Stimulated activated CD4-positive, alpha-beta T cell treated with anti-CD3 and anti-CD28 coated beads, Interleukin-1b, Interleukin-23, amount 100 ng/mL, for 1 hour (primary cell): ENCODE measurements at places on chromosomes 12 and 14.

DNA sequence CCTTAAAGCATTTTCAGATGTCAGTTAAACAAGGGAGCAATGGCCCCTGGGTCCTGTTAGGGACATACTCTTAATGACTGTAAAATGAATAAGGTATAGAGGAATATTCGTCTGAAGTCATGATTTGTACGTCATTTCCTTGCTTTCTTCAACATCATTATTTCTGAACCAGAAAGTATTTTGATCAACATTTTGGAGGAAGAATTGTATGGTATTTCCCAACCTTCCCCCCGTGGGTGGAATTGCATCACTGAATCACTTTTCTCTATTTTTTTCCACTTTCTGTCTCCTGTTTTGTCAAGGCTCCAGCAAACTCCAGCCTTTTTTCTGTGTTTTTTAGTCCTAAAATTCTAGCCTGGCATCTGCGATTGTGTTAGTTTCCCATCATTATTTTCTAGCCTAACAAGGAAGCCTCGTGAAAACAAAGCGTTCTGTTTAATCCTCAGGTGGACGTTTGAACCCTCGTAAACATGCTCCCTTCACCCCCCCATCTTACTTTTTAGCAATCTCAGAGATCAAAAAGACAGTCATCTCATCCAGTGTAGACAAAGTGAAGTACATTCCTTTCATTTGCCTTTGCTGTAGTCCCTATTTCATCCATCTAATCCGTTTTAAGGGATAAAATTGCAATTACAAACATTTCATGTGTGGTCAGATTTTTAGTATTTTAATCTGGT is 62.3 kb downstream of the ETV6 start:
- DNase-seq: no peak

GRCh38 chr12:122024132-122024785 is 2.6 kb downstream of the BCL7A start:
- no peak for DNase-seq

DNA sequence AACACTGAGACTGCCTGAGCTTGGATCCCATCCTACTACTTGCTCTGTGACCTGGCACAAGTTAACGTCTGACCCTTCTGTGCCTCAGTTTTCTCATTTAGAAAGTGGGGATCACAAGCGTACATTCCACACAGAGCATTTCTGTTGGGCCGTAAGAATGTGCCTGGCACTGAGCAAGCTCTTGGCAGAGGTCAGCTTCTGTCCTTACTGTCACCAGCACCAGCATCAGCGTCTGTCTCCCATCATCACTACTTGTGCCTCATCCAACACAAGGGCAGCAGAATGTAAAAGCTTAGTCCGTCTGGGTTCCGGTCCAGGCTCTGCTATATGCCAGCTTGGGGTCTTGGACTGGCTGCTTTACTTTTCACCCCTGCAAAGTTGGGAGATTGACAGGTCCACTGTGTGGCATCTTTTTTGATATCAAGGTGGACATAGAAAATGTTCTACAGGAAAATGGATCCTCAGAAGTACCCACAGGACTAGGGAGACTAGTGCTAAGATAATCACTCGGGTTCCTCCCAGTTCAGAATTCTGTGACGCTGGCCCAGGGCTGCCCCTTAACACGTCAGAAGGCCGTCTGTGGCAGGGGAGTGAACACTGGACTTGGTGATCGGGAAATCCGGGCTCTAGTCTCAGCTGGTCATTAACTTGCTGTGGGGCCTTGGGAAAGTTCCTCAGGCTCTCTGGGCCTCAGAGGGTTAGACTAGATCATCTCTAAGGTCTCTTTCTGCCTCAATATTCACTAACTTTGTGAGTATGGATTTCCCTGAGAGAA is 65.9 kb downstream of the CACNA1C start:
- DNase-seq: no peak

DNA sequence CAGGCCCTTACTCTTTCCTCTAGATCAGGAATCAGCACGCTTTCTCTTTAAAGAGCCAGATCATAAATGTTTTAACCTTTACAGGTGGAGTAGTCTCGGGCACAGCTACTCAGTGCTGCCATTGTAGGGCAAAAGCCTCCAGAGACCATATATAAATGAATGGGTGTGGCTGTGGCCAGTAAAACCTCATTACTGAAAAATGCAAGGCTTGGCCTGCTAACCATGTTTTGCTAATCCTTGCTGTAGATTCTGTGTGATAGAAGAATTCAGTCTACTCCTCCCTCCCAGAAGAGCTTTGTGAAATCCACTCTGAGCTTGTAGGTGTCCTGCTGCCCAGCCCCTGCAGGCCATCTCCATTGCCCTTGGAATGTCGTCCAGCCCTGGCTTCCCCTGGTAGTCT is 58.1 kb downstream of the HSP90AA1 start:
- no peak for DNase-seq

DNA sequence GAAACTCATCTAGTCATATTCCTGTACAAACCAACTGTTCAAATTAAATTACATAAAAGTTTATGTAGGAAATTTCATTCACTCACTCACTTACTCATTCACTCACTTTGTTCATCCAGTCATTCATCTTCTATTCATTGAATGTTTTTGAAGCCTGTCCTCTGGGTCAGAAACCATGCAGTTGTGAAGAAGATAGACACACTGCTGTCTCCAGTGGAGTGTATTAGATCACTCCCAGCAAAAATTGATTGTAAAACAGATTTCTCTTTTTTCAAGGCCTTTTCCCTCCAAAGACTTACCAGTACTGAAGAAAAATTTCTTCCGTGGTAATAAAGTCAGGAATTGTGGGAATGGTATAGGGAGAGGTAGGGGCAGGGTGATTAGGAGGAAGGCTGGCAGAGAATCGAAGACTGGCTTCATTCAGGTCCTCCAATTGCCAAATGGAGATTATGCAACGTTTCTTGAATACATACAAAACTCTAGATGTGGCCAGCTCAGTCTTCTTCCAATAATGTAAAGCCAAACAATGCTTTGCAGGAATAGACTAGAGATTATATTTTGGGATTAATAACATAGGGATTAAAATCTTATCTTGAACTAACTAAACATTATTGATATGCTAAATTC is 9.1 kb downstream of the LRRK2 start:
- no peak for DNase-seq

DNA sequence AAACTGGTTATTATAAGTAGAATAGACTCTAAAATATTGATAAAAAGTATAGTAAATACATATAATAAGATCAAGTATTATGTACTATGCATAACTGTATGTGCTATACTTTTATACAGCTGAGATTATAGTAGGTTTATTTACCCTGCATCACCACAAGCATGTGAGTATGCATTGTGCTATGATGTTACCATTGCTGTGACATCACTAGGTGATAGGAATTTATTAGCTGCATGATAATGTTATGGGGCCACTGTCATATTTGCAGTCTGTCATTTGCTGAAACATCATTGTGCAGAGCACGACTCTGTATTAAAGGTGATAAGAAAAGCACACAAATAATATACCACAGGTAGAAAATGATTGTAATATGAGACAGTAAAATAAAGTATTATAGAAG is 385.6 kb downstream of the ZFP36L1 start:
- no peak for DNase-seq

DNA sequence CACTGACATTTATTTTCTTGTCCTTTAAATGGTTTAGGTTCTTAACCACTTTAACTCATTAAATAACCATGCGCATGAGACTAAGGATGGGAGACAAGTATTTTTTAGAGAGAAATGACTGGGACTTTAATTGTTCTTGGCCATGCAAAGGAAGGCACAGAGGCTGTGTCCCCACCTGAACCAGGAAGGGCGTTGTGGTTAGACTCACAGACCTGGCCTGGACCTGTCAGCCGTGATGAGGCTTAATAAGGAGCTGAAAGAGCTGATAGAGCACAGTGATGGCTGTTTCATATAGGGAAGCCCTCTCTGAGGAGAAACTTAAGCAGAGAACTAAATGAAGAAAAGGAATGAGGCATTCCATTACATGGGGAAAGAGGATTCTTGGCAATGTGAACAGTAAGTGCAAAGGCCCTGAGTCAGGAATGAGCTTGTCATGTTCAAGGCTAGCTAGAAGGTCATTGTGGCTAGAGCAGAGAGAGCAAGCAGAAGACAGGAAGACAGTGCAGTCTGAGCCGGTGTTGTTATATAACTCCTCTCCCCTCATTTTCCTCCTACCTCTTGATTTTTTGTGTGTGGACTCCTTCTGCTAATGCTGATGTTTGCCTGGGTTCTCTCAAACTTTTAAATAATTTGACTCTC is 74.4 kb upstream of the ANO4 start:
- DNase-seq: no peak

- no peak for DNase-seq
Measured at GRCh38 chr12:122406701-122407164, 15.7 kb downstream of the CLIP1 start.

GRCh38 chr14:90266441-90267154 is 10.2 kb downstream of the PSMC1 start:
- DNase-seq: no peak

DNA sequence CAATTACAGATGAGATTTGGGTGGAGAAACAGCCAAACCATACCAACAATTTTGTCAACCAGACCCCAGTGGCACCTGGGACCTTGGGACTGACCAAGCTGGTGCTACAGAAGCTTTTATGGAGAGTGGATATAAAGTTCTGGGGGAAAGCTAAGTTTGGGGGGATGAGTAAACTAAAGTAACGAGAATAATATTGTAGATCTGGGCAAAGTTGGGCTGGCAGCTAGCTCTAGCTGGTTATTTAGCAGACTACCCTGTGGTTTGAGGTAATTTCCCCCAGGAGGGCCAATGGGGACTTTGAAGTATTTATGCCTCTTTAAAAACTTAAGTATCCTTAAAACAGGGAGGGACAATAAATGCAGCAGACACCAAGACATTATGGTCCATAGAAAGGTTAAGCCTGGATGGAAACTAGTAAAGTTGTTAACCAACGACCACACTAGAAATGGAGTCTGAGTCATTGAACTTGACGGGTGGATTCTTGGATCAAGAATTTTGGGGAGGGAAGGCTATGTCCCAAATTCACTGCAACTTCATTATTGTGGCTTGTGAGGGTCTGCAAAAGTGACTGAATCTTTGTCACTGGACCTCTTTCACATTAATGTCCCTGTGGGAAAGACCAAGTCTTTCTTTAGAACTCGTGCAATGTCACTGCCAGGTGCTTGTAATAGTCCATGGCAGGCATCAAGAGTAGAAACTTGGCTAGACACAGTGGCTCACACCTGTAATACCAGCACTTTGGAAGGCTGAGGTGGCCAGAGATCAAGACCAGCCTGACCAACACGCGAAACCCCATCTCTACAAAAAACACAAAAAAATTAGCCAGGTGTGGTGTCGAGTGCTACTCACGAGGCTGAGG is 48.5 kb upstream of the OR5AU1 start:
- no peak for DNase-seq

- DNase-seq: no peak
Measured at GRCh38 chr12:51417826-51418225, 6.8 kb upstream of the SLC4A8 start.

DNA sequence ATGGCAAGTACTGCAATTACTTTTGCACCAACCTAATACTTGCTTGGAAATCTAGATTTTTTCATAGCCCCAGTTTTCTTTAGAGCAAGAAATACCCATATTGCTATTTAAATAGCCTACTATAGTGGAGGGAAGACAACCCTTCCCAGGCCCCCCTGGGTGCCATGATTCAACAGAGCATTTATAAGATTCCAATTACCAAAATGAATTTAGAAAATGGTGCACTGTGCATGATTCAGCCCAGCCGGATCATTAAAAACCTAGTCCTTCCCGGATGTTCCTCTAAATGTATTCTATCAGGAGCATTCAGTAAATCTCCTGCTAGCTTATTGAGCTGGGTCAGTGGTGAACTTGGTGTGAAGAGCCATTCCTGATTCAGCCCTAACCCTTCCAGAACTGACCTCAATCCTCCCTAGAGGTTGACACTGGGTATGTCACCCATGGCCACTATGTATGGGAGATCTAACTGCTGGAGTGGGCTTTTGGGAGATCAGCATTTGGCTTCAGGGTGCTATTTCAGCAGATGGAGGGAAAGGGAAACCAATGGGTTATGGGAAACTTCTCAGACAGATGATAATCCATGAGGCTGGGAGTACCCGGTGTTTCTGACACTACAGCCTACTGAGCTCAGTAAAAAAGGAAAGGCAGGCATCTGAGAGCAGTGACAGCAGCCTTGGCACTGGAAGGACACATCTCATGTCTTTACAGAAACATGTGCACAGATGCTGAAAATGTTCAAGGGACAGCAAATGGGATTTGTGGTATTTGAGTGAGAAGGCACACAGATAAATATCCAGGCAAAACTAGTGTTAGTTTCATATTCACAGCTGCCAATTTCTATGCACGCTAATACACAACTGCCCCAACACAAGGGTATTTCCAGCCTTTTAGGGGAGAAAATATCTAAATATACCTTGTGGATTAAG is 258.9 kb downstream of the DPF3 start:
- DNase-seq: no peak

DNA sequence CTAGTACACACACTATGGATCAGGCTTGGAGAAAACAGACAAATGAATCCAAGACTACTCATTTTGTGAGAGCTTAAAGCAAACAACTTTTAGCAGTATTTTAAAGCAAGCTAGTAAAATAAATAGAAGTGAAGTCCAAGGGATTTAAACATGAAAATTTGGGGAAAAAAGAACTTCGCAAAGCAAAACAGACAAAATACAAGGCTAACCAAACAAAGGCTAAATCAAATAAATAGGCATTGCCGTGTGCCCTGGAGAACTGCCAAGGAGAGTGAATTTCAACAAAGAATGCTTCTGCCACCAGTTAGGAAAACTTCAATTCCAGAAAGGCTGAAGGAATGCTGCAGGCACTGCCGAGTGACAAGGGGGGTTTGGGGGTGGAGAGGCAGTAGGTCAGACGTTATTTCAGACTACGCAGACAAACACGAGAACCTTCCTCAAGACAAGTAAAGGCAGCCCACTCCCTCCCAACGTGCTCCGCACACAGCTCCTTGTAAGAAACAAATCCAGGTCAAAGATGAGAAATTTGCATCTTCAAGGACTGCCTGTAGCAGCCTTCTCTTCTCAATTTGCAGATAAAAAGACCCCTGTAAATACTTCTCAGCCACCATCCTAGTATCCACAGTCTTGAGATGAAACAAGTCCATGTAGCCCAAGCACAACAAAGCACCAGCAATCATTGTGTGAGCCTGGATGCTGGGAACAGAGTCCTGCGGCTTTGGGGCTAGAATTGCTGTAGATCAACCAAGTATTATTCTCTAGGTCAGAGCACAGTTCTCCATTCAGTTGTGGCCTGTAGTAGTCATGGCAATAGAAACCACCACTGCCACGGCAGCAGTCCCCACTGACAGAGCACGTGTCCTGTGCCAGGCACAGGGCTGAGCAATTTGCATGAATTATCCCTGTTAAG is 43.3 kb downstream of the EFCAB11 start:
- DNase-seq: no peak

- no peak for DNase-seq
Measured at GRCh38 chr12:92516277-92516600, 186.6 kb upstream of the PLEKHG7 start.

- no peak for DNase-seq
Measured at GRCh38 chr12:112322441-112322840, 59.8 kb downstream of the HECTD4 start.

- DNase-seq: no peak
Measured at GRCh38 chr14:90659156-90659555, 157.1 kb downstream of the TTC7B start.

- no peak for DNase-seq
Measured at GRCh38 chr12:124479680-124480468, 87.5 kb downstream of the NCOR2 start.
